ENCODE measurements at places on chromosomes 7 and 10.

- DNase-seq = peak; percentile 14
These were observed 48.2 kb downstream of the COL26A1 start for GRCh38 chr7:101410743-101411507.

DNA sequence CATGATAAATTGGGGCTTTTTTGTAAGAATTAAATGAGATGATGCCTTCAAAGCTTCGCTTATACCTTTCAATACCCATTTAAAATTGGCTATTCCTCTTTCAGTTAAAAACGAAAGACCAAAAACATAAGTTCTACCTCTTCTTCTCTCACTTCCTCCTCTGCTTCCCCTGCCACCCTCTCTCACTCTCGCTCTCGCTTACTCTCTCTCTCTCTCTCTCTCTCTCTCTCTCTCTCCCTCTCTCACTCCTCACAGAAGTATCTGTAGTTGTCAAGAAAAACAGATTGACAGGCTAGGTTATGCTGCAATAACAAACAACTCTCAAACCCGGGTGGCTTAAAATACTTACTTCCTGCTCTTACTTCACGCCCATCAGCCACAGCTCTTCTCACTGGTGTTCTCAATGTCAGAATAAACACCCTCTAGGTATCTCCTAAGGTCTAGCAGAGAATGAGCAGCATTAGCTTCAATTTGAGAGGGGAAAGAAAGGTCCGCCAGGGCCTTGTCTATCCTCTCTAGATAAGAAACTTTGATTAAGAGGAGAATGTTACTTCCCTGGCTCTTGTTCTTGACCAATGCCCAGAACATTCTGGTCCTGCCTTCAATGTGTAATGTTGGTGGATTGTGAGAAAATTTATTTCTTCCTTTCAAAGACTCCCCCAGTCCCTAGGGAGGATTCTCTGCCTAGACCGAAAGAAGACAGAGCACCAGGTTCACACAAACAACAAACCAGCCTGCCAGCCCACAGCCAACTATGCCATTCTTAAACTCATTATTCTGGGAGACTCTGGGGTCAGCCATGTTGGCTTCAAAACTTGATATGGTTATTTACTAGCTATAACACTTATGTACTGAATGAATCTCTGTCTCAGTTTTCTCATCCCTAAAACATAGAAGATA is 1028.7 kb downstream of the XPNPEP1 start:
- DNase-seq = no peak

GRCh38 chr10:14770927-14771326 is 3.8 kb downstream of the FAM107B start:
- no peak for DNase-seq

GRCh38 chr7:45217358-45217757 is 59.8 kb downstream of the RAMP3 start:
- no peak for DNase-seq

GRCh38 chr10:75099952-75100763 is 11.3 kb upstream of the SAMD8 start:
- peak; percentile 63 for DNase-seq

DNA sequence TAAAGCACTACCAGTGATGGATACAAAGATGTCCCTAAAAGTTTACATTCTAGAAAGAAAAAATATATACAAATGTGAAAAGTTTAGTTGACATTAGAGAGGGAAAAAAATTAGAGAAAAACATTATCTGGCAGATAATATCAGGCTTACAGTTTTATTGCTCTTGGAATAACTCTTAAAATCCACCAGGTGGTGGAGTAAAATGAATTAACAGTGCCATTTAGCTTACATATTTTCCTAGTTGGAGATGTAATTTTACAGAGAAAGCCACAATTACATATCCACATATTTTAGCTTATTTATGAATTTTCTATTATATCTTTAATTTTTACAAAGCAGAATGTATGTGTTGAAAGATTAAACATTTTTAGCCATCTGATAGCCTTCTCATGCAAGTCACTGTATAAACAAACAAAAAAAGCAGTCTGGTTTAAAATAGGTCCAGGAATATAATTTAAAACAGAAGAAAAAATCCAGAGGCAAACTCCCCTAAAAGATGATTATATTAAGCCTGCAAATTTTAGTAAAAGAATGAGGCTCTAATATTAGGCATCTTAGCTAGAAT is 6.5 kb downstream of the CABCOCO1 start:
- DNase-seq = no peak

GRCh38 chr10:71455035-71455434 is 58.3 kb downstream of the CDH23 start:
- DNase-seq = no peak

DNA sequence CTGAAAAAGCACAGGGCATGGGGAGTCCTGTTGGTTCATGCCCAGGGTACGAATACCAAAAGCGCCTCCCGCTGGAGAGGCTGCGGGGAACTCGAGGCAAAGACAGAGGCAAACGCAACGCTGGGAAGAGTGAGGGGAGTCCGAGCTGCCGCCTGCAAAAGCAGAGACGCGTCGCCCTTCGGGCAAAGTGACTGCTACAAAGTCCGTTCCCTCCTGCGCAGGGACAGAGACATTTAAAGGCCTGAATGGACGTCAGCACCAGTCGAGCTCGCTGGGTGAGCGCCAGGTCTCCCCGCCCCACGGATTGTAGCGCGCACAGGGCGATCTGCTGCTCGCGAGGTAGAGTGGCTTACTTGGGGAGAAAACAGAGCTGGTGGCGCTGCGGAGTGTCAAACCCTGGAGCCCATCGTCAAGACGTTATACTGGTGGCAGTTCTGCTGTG is 732.8 kb downstream of the ZWINT start:
- DNase-seq = no peak

DNA sequence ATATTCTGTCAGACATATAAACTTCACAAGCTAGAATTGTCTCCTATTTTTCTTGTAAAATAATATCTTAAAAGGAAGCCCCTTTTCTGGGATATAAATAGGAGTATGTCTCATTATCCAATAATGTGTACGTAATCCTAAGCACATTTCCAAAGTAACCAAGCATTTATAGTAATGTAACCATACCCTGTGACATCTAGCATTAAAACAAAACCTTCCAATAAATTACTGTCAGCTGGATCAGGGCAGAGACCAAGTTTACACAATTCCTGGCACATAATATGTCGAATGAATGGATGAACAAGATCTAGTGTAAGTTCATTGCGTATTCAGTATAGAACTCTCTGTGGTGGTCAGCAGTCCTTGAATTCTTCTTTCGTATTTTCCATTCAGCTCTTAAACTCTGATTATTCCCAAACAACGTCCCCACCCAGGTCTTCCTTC is 14.3 kb downstream of the CPED1 start:
- DNase-seq = no peak

DNA sequence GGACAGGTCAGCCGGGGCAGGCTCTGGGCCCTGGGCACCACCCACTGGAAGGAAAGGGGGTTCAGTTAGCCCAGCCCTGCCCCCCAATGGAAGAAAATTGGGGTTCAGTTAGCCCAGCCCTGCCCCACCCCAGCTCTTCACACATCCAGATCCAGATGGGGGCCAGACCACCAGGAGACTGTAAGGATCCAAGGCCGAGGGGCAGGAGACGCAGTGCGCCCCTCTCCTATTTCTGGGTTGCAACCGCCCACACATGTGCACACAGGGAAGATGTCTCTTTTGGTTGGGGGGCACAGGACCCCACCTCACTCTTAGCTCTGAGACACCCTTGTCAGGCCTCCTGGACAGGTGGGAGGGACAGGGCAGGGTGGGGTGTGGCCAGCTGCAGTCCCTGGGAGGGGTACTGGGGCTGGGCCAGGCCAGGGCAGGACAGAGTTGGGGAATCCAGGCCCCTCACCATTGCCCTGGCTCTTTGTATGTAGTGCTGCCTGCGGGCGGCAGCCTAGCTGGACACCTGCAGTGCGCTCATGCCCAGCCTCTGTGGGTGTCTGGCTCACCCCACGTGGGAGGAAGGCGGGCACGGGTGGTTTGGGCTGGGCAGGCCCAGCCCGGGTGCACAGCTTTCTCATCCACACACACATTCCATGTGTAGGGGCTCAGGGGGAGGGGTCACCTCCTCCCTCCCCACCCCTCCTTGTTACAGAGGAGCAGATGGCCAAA is 141.2 kb downstream of the LHPP start:
- DNase-seq = no peak

DNA sequence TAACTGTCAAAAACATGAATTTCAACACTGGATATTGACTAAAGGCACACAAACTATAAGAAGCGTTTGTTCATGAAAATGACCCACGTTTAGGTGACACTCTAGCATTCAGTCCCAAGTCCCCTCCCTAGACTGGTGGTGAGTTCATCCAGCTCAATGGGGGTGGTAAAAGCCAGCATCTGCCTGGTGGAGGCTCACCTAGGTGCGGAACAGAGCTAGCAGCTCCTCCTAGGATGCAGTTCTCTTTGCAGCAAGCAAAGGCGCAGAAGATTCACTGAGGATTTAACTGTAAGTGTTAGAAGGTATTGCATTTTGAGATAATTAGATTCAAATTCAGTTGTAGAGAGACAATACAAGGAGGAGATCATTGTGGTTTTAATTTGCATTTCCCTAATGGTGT is 87.6 kb downstream of the VSTM2A start:
- no peak for DNase-seq

DNA sequence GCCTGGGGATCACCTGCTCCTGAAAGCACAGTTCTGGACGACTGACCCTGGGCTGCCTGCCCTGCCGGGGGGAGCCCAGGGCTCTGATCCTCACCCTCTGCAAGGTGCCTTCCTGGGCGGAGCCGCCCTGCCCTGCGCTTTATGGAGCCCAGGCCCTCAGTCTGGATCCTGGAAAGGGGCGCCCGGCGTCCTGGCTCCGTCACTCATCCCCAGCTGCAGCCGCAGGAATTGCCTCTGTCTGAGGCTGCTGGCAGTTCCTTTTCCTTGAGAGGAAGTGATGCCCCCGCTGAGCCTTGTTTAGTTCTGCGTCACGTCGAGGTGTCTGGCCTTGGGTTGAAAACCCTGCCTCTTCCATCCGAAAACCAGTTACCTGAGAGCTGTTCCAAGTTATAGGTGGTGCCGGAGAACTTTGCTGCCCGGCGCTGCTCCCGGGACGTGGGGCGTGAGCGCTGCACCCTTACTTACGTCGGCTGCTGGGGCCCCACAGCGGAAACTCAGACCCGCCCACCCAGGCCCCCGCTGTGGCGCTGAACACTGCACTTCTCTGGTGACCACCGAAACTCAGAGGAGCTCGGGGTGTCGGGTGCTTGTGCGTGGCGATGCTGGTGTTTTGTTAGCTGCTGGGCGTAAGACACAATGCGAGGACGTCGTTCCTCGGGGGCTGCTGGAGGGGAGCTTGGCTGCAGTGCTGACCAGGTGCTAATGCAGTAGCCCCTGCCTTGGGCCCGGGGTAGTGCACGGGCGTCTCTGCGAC is 5.4 kb downstream of the MAFK start:
- DNase-seq = no peak

- no peak for DNase-seq
These were observed 67.1 kb downstream of the SHH start for GRCh38 chr7:155744971-155745683.

DNA sequence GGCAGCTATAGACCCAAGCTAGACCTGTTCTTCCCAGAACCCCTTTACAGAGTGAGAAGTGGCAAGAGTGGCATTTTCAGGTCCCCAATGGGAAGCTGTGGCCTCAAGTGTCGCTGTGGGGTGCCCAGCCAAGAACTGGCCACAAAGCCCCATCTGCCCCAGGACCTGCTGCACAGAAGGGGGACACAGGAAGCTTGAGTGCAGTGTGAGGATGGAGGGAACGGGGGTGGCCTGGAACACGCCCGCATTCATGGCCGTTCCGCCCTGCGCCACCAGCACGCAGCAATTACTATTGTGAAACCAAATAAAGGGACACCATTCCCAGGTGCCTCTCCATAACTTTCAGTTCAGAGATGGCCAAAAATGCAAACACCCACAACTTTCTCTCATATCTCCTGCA is 237.6 kb upstream of the TCERG1L start:
- DNase-seq = no peak

DNA sequence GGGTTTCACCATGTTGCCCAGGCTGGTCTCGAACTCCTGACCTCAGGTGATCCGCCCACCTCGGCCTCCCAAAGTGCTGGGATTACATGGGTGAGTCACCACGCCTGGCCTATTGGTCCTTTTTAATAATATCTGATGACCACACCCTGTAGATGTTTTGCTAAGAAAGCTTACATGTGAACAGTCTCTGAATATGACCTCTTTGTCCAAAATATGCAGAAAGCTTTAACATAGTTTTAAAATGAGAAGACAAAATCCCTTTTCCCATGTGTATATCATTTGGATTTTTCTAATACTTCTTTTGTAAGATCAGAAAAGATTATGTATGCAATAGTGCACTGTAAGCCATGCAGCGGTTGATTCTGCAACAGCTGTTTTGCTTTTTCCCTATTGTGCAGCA is 38.5 kb downstream of the MCU start:
- DNase-seq = no peak

GRCh38 chr10:77071001-77071511 is 566.6 kb downstream of the KCNMA1 start:
- no peak for DNase-seq

GRCh38 chr7:111990643-111991042 is 215.6 kb downstream of the DOCK4 start:
- DNase-seq = no peak
